CD4-positive, alpha-beta T cell treated with Interleukin-17A for 4 hours (primary cell): ENCODE measurements at places on chromosomes 6 and 20.

DNA sequence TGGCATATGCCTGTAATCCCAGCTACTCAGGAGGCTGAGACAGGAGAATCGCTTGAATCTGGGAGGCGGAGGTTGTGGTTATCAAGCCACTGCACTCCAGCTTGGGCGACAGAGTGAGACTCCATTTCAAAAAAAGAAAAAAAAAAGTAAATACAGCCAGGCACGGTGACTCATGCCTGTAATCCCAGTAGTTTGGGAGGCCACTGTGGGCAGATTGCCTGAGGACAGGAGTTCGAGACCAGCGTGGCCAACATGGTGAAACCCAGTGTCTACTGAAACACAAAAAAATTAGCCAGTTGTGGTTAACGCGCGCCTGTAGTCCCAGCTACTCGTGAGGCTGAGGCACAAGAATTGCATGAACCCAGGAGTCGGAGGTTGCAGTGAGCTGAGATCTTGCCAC is 1.5 kb upstream of the NINL start:
- DNase-seq, result no peak

DNA sequence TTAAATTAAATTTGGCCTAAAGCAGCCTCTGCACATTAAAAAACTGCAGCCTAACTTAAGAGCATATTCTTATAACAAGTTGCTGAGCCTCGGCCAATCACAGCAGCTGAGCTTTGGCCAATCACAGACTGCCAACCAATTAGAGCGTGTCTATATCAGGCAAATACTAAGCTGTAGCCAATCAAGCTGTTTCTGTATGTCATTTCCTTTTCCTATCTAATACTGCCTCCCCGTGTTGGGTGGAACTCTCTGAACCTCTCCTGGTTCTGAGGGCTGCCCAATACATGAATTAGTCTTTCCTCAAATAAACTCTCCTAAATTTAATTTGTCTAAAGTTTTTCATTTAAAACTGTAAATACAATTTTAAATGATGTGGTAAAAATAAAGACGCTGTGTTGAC is 3.9 kb upstream of the TMEM244 start:
- DNase-seq, result no peak

DNA sequence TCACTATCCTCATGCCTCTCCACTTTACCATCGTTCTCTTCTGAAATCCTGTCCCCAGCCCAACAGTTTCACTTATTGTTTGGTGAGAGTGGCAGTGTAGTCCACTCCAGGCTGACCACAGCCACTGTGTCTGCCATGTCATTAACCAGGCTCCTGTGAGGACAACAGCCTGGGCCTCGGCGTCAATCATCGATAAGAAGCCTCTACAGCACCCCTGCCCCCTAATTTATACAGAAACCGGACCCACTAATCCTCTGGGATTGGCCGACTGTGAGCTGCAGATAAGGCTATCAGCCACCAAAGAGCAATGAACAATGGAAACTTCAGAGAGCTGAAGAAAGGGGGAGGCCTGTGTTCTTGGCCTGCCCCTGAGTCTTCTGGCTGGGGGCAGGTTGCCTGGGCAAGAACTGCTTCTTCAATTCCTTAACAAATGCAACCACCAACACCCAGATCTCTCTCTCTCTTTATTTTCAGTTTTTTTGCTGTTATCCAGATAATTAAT is 3.4 kb downstream of the EGFL8 start:
- no peak for DNase-seq

- DNase-seq, result no peak
These were observed 82.2 kb upstream of the MAFB start for GRCh38 chr20:40771308-40771610.

DNA sequence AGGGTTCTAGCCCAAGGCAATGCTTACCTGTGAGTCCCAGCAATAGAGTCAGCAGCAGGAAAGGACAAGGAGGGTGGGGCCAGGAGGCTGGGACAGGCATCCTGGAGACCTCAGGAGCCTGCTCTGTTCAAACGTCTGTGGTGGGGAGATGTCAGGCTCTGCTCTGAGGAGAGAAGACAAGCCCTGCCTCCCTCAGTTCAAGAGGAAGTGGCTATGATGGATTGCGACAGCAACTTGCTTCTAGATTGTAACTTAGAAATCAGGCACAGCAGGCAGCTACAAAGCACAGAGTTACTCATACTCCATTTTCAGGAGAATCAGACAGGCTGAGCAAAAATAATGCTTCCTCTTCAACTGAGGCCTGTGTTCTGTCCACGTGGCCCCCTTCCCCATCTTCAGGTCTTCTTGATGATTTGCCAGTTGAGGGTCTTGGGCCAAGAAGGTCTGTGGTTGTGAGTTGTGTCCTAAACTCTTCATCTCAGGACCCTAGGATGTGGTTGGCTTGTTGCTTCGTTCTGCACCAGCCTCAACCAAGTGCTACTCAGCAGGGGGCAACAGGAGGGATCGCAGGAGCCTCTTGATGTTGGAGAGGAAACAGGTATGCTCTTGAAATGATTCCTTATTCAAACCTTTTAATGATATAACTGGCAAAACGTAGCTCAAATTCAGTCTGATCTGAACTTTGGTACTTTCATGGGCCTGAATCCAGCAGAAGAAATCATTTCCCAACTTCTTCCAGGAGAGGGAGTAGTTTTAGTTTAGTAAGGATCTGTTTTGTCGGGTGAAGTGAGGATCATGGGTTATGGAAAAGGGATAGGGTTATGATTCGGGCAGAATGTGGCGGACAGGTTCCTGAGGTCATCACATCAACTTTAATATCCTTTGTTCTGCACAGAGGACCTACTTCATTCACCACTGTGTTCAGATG is 31.0 kb downstream of the SIRPB1 start:
- no peak for DNase-seq

- no peak for DNase-seq
These were observed 1.5 kb downstream of the LAMA4 start for GRCh38 chr6:112252571-112253497.

- peak; percentile 80 for DNase-seq
These were observed 17.0 kb downstream of the UQCC2 start for GRCh38 chr6:33694401-33694931.

GRCh38 chr20:15528391-15529111 is 1044.7 kb downstream of the KIF16B start:
- no peak for DNase-seq

DNA sequence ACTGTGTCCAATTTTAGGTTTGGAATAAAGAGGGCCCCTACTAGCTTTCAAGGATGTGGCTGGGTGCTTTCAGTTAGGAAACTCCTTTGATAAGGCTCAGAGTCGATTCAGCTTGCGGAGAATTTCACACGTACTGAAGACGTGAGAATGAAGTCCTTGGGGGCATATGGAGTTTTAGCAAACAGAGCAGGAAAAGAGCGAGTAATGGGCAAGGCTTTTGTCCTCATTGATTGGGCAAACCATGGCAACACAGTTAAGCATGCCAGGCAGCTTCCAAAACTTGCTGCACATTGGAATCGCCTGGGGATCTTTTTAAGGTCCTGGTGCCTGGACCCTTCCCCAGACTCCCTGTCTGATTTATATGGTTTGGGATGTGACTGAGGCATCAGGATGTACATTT is 29.2 kb downstream of the ISM1 start:
- no peak for DNase-seq

- DNase-seq, result no peak
These were observed 53.4 kb downstream of the TRAF3IP2 start for GRCh38 chr6:111552241-111552744.

- no peak for DNase-seq
These were observed 403.1 kb downstream of the BTBD9 start for GRCh38 chr6:38236631-38237030.

- DNase-seq, result no peak
These were observed 13.7 kb downstream of the QRSL1 start for GRCh38 chr6:106643061-106643460.

GRCh38 chr6:2063547-2063946 is 181.9 kb downstream of the GMDS start:
- DNase-seq, result no peak

DNA sequence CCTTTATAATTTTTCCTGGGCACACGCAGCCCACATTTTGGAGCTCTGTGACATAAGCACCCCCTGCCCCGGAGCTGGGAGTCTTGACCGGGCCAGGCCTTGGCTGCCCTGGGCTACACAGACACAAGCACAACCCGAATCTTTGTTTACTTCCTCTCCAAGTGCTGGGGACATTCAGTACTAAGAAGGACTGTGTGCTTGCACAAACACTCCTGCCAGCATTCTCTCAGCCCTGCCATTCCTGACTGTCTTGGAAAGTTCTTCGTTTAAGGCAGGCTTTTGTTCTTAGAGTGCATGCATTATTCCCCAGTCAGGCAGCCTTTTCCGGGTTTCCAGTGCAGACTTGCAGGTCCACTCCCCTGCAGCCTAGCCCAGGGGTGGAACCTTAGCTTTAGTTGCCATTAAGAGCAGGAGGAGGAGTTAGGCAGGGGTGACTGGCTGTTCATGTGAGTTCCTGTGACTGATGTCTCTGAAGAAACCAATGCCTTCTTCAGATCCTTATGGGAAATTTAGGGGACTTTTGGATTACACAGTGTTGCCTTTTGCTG is 28.6 kb downstream of the FOXO3 start:
- peak; percentile 13 for DNase-seq
